ENCODE measurements at places on chromosomes 12 and 14.

- peak; percentile 48 for DNase-seq
These were observed 22.2 kb downstream of the MANSC1 start for GRCh38 chr12:12327802-12328201.

DNA sequence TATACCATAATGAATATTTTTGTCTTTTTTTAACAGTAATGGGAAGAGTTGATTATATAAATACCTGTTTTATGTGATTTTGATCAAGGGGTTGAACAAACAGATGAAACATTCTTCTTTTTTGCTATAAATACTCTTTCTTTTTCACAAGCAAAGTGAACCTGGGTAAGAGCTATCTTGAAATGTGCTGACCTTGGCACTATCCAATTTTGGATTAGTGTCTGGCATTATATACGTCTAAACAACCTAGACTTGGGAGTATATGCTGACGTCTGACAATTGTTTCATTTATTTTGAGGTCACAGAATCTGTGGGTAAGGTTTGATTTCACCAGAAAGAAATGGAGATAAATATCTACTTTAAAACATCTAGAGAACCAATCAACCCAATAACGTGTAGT is 716.0 kb upstream of the STXBP6 start:
- no peak for DNase-seq

DNA sequence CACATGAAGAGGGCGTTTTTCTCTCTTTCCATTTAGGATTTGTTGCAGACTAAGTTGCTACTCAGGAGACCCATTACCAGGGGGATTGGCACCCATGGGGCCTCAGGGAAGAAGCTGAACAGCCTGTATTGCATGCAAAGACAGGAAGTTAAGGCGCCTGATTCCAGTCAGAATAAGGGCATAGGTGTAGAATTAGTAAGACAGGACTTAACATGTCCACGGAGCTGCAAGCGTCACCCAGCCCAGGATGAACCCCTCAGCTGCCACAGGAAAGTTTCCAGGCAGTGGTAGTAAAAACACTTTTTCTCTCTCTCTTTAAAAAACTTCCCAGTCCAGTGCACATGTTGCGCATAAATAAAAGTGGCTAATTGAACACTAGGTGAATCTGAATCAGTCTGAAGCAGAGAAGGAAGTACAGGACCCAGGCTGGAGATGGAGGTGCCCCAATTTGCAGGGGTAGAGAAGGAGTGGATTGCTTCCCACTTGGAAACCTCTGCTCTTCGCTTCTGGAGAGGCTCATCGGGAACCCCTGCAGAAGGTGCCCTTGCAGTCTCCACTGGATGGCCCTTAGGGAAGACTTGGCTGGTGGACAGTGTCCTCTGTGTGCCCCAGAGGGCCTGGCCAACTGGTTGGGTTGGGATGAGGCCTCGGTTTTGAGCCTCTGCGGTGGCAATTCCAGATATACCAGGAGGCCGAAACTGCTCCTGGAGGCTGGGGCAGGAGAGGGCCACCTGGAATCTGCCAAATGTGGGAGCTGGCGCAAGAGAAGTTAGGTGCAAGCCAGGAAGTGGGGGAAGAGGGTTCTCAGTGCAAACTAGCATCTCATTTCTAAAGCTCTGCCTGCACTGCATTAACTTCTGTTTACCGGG is 10.7 kb upstream of the TBX3 start:
- DNase-seq: no peak

DNA sequence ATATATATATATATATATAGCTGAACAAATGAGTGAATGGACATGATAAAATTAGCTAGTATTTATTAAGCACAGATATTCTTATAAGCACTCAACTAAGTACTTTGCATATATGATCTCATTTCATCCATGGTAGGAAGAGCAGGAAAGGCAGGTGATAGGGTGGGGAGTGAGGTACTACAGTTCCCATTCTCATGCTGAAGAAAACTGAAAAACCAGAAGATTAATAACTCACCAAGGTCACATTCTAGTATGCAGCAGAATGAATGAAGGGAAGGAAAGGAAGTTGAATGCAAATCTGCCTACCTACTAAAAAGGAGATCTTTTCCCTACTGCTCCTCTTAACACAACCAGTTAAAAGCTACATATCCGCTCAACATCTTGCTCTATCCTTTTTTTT is 298.1 kb upstream of the TMPO start:
- no peak for DNase-seq

DNA sequence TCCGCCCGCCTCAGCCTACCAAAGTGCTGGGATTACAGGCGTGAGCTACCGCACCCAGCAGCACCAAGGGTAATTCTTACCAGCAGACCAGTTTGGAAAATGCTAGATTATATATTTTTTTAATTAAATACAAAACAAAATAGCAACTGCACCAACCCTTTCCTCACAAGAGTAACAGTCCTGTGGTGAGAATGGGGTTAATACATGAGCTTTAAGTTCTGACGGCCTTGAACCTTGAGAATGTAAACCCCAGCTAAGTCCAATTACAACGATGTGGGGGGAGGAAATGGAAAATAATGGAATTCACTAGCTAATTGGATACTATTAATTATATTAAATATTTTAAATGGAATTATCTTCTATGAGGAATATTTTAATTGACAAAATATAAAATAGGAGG is 82.3 kb downstream of the GTF2A1 start:
- no peak for DNase-seq

DNA sequence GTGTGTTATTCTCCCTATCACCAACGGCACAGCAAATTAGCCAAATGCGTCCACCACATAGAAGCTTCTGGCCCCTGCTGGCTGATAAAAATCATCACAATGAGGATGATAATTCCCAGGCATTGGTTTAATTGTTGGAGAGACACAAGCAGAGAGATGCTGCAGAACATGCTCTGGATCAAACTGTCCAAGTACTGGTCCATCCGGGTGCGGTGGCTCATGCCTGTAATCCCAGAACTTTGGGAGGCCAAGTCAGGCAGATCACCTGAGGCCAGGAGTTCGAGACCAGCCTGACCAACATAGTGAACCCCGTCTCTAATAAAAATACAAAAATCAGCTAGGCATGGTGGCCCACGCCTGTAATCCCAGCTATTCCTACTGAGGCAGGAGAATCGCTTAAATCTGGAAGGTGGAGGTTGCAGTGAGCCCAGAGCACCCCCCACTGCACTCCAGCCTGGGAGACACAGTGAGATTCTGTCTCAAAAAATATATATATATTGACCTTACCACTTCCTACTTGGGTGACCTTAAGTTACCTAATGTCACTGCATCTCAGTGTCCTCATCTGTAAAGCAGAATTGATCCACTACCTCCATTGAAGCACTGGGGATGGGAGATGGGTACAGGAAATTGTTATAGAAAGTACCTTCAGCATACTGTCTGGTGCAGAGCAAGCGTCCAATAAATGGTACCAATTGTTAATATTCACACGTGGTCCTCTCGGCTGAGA is 83.7 kb upstream of the EGLN3 start:
- DNase-seq: no peak

- peak; percentile 42 for DNase-seq
These were observed 76.5 kb upstream of the AMIGO2 start for GRCh38 chr12:47156167-47156736.

DNA sequence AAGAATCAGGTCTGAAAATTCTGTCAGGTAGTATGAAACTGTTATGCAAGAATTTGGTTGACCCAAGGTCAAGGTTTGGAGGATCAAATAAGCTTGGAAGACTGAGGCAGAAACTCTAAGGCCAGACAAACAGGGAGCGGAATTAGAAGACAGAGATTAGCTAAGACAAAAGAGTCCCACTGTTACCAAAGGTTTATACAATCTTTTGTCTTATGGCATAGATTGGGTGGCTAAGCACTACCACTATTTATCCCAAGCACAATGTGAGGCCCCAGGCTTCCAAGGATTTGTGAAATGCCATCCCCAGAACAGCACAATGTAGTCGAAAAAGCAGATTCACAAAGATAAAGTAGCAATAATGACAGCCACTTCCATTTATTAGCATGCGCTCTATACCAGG is 311.2 kb downstream of the SEC23A start:
- no peak for DNase-seq

DNA sequence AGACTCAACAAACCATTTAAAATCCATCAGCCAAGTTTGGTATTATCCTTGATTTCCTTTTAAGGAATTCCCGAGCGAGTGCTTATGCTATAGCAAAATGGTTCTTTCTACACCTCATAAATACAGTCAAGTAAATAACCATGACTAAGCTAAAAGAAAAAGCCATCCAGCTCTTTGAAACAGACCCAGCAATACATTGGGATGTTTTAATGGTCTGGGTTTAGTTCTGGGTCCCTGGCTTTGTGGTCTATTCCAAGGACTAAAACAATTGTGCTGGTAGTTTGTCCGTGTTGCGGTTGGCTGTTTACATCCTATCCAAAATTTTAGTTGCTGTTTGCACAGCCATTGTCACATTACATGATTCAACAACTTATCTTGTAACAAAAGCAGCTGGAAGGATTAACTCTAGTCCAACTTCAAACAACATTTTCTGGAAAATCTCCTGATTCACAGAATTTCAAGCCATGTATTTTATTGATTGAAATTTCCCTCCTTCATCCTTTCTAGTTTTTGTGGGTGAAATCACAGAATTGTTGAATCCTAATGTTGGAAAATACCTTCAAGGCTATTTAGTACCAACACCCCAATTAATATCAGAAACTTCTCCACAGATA is 19.6 kb downstream of the KLRB1 start:
- DNase-seq: no peak

GRCh38 chr14:85533861-85534291 is 3.9 kb downstream of the FLRT2 start:
- no peak for DNase-seq

GRCh38 chr12:107610021-107610859 is 75.4 kb upstream of the PWP1 start:
- DNase-seq: peak; percentile 15

GRCh38 chr14:89444516-89445125 is 27.6 kb upstream of the FOXN3 start:
- no peak for DNase-seq

DNA sequence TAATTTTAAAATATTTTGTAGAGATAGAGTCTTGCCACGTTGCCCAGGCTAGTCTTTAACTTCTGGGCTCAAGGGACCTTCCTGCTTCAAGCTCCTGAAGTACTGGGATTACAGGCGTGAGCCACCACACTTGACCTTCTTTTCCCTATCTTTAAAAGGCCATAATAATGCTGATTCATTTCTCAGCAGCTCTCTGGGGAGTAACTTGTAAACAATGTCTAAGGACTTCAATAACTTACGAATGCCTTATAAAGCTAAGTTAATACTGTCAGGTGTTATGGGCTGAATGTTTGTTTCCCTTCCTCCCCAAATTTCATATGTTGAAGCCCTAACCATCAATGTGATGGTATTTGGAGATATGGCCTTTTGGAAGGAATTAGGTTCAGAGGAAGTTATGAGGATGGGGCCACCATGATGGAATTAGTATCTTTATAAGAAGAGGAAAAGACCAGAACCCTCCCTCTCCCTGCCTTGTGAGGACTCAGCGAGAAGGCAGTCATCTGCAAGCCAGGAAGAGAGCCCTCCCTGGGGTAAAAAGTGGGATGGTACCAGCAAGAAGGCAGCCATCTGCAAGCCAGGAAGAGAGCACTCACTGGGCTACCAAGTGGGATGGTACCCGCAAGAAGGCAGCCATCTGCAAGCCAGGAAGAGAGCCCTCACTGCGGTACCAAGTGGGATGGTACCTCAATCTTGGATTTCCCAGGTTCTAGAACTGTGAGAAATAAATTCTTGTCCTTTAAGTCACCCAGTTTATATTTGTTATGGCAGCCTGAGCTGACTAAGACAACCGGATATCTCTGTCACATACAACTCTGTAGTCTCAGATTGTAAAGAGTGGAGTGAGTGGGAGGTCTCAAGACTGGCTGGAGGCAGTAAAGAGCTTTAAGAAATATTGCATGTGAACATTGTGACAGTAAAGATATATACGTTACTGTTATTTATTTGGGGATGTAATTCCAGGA is 16.3 kb upstream of the YBX3 start:
- no peak for DNase-seq

- peak; percentile 47 for DNase-seq
These were observed 35.2 kb downstream of the RNFT2 start for GRCh38 chr12:116773276-116773731.

DNA sequence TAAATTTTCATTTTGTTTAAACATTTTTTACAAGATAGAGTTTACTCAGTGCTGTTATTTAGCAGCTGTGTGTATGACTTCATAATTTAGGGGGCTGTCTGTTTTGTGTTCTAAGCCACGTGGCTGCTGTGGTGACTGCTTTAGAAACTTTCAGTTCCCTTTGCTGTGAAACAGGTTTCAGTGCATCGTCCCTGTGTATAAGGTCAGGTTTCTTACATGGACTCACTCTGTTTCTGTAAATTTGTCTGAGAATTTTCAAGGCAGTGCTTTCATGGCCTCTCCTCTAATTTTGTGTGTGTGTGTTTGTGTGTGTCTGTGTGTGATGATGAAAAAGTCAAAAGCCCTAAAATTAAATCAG is 32.4 kb downstream of the BICD1 start:
- peak; percentile 38 for DNase-seq

- no peak for DNase-seq
These were observed 152.7 kb downstream of the ANO2 start for GRCh38 chr12:5792343-5792742.

GRCh38 chr12:89657066-89657465 is 51.6 kb downstream of the ATP2B1 start:
- no peak for DNase-seq

- no peak for DNase-seq
These were observed 239.7 kb downstream of the EGLN3 start for GRCh38 chr14:33711194-33711593.

GRCh38 chr12:127051139-127051538 is 1215.8 kb upstream of the TMEM132C start:
- no peak for DNase-seq

DNA sequence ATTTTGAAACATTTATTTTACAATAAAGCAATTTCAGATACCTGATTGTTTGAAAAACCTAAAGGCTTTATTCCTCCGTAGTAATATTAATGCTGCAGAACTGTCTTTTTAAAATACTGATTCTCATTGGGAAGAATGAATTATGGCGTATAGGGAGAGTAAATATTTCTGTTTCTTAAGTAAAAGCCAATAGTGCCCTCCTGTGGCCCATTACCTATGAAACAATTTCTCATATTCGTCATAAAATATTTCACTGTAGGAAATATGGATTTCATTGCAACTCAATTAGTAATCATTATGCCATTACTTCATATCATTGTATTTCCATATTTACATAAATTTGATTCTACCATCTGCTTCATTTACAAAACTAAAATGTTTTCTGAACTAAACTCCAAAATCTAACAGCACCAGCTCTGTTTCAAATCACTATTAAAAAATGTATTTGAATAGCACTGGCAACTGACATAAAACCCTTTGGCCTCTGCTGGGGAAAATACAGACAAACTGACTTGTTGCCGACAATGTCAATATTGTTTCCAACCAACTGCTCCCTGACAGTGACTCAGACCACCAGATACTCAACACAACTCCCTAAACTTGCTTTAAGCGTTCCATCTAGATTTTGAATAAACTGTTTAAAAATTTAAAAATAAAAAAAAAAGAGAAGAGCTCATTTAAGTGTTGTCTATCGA is 290.3 kb downstream of the NAV3 start:
- peak; percentile 54 for DNase-seq

- DNase-seq: no peak
These were observed 141.0 kb downstream of the PAH start for GRCh38 chr12:102776041-102776440.

Data from fibroblast of gingiva (primary cell).